ENCODE measurements at places on chromosomes 12 and 14. TPM values are rescaled to one million over a fixed set of nuclear protein-coding genes. Genes with fewer than 3 reads are reported as not detected.

- peak; percentile 36 for DNase-seq
Measured at GRCh38 chr12:121713257-121713777, 765 bp downstream of the TMEM120B start.

GRCh38 chr12:3437986-3438385, 53.0 kb upstream of the PRMT8 start:
- no peak for DNase-seq

- peak; percentile 45 for DNase-seq
Measured at GRCh38 chr12:109461846-109462756, 15.0 kb downstream of the KCTD10 start.

GRCh38 chr12:1234073-1234472, 243.1 kb downstream of the ERC1 start:
- DNase-seq, result no peak

DNA sequence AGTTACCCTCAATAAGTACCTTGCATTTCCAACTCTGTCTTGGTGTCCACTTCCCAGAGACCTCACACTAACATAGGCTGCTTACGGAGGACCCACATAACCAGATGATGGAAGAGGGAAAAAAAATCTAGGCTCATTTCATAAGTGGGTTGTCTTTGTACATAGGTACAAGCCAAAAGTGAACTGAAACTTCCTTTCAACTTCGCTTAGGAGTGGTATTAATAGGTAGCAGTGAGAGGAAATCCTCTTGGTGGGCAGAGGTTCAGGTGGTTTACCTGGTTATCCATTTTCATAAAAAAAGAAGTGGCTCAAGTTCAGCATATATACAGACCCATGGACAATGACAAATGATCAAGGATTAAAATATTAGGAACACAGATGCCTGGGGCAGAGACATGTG, 35.8 kb upstream of the RNU6-7 start:
- DNase-seq, result no peak

DNA sequence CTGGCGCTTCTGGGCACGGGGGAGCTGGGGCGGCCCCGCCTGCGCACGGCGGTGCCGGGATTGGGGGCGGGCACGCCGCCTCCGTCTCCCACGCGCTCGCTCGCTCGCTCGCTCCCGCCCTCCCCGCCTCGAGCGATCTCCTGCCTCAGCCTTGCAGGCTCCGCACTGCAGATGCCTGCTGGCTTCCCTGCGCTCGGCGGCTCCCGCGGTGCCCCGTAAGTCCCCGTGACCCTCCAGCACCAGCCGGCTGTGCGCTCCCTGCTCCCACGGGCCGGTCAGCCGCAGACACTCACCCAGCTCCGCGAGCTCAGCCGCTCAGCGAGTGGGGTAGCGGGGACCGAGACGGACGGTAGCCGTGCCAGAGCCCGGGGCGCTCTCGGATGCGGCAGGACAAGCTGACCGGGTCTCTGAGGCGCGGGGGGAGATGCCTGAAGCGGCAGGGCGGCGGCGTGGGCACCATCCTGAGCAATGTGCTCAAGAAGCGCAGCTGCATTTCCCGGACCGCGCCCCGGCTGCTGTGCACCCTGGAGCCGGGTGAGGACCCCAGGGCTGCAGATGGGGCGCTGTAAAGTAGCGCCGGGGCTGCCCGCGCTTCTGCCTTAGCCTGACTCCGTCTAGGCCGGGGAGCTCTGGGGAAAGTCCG, at the start of gene TBC1D30:
TSS of gene TBC1D30 (plus strand) at position 148 of the 643 bp plus-strand sequence. CDS start at position 381, 233 bp downstream.
- peak; percentile 3 for DNase-seq

Gene SERPINA10
- polyA plus RNA-seq, result 0.04 TPM

Measured in muscle of arm (tissue), 14 donors.